ENCODE measurements at places on chromosomes 5 and 9. TPM values are rescaled to one million over a fixed set of nuclear protein-coding genes. Genes with fewer than 3 reads are reported as not detected.

The SERF1A gene
- 1.6 TPM for total RNA-seq

The SPINK6 gene
- not detected for total RNA-seq

The RPP25L gene
- total RNA-seq, result 45.9 TPM

The KLF9 gene
- 354 TPM for total RNA-seq

The ANKDD1B gene
- 3.9 TPM for total RNA-seq

The FAM221B gene
- not detected for total RNA-seq

The EMB gene
- 9.4 TPM for total RNA-seq

The TMEM171 gene
- total RNA-seq, result 0.90 TPM

The CDX1 gene
- total RNA-seq, result not detected

The CCNO gene
- 0.30 TPM for total RNA-seq

The TMEM174 gene
- total RNA-seq, result not detected

The PRKAA1 gene
- total RNA-seq, result 78.7 TPM

The BTNL3 gene
- not detected for total RNA-seq

The NUP214 gene
- 61.0 TPM for total RNA-seq

The GNA14 gene
- total RNA-seq, result 0.84 TPM

The PLPP7 gene
- total RNA-seq, result 24.6 TPM

The PCDHAC2 gene
- 1.3 TPM for total RNA-seq

The NREP gene
- total RNA-seq, result 3.3 TPM
